ENCODE measurements at places on chromosomes 13 and 19.

DNA sequence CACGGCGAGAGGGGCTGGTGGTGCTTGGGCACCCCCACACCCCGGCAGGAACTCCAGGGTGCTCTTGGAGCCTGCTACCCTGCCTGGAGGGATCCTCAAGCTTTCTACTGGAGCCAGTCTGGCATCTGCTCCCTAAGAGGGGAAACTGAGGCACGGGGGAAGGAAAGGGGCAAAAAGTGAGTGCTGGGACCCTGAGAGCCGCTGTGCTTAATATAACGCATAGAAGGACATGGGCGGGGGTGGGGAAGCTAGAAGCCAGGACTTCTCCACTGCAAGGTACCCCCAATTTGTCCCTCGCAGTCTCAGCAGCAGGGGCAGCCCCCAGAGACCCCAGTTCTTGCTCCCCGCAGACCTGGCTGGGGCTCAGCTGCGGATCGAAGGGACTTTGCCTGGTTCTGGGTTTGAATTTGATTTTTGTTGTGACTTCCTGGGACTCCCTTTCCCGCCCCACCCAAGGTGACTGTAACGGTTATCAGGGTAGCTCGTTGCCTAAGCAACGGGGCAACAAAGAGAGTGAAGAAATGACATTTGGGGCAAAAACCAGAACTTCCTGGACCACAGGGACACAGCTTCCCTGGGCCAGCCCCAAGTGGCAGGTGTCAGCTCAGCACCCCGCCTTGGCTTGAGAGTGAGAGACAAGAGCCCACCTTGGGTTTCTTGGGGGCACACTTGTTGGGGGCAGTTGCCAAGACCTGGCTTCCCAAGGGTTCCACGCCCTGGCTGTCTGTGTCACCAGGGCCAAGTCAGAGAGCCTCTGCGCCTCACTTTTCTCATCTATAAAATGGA lies 638 bp downstream of the ADGRE5 start:
- DNase-seq, result peak; percentile 27

- no peak for DNase-seq
Observed at GRCh38 chr19:609004-609346, 19.3 kb downstream of the HCN2 start.

GRCh38 chr13:73073050-73073449 lies 14.2 kb downstream of the KLF5 start:
- no peak for DNase-seq

DNA sequence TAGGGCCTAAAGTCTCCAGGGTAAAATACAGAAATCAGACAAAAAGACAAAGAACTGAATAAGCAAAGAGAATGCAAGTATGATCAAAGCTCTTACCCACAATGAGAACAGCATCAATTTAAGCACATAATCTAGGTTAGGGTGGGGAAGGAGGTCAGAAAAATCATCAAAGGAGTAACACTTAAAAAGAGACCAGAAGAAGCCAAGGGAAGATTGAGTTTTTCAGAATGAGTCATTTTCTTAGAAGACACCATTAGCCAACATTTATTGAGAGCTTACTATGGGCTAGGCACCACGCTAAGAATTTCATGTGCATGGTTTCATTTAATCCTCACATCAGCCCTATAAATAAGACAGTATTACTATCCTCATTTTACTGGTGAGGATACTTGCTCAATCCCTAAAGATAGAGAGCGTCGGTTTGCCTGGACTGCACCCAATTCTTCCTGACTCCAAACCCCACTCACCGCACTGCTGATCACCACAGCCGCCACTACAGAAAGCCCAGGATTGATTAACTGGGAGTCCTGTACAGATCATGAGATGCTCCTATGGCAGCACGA lies 1.7 kb upstream of the SHISA2 start:
- DNase-seq, result no peak

- DNase-seq, result no peak
Observed at GRCh38 chr13:24104723-24105122, 55.8 kb upstream of the SPATA13 start.
